HS-27A (cell line): ENCODE measurements at places on chromosomes 2 and 18.

- no peak for DNase-seq
These were observed 190.5 kb downstream of the RND3 start for GRCh38 chr2:150296770-150297546.

GRCh38 chr2:68746408-68746807 lies 11.8 kb downstream of the ARHGAP25 start:
- no peak for DNase-seq

DNA sequence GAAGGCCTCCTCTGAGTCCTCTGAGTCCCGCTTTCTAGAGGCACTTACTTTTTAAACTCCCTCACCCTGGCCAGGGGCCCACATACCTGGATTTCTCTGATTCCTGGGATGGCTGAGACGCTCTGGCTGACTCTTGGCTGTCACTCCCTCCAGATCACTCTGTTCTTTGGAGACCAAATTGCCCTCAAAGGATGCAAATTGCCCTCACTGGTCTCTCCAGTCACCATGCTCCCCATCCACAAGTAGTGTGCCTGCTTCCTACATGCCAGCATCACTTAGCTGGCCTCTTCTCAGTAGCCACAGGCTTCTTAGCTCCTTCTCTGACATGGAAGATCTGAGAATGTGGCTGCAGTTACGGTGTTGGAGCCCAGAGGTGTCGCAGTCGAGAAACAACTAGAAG lies 41.3 kb upstream of the CCDC68 start:
- DNase-seq, result no peak

DNA sequence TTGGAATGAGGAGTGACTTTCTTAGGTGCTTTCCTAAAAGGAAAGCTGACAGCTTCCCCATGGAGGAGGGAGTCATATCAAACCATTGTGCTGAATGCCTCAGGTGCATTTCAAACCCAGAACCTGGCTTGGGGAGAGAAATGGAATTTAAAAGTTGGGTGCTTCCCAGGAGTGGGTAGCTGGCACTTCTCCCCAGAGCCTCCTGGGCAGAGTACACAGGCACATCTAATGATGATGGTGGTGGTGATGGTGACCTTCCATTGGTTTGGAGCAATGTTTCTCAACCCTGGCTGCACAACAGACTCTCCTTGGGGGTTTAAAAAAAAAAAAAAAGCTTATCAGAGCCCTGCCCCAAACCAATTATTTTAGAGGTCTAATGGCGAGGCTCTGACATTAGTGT lies 8.3 kb downstream of the FOSL2 start:
- DNase-seq, result no peak

DNA sequence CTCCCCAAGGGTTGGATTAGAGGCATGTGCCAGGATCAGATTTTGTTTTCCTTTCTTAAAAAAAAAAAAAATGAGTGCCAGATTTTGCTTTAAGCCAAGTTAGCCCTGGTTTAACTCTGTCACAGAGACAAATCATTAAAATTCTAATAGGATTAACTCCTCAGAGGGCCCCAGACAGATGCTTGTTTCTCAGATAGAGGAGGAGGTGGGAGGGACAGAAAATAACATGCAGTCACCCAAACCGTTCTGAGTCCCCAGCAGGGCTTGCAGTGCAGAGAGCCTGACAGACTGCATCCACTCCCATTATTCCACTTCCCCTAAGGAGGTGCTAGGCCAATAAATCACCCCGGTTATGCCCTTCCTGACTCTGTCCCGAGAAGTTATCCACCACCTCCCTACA lies 6.3 kb upstream of the PROKR1 start:
- no peak for DNase-seq

- no peak for DNase-seq
These were observed 114.5 kb downstream of the AGAP1 start for GRCh38 chr2:235608200-235608887.

DNA sequence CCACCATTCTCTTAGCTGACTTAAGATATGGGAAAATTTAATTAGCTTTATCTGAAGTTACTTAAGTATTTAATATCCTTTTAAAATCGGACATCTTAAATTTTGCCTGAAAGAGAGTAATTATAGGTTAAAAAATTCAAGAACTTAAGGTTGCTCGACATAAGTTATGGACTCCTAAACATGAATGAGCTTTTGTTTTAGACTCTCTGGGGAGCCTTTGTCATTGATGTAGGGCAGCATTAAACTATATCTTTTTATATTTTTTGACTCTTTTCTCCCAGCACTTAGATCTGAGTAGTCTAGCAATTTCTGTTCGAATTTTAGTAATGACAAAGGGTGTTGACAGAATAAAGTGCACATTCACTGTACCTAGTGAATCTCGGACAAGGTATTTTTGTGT lies 4.7 kb downstream of the PHLPP1 start:
- no peak for DNase-seq

- DNase-seq, result no peak
These were observed 10.9 kb upstream of the HDAC4 start for GRCh38 chr2:239411549-239412319.

GRCh38 chr2:42906557-42907411 lies 114.4 kb upstream of the HAAO start:
- DNase-seq, result no peak

DNA sequence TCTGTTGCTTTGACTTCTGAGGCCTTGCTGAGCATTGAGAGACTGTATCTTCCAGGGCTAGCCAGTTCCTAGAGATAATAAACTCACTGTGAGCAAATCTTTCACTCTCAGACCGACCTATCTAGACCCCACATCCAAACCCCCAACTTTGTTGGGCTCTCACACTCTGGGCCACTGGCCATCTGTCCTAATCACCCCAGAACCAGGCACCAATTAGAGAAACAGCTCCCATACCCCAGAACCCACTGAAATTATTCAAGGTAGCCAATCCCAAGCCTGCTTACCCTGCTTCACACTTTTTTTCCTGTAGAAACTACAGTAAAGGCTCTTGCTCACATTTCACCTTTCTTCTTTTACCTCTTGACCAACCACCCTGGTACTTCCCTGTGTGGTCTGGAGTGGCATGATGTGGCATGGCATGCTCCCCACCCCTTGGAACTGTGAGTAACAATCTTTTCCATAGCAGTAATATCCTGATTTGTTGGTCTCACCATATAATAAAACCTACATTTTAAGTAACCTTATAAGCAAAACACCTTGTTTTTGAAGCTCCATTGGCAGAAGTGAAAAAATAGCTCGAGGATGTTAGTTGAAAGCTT lies 55.2 kb downstream of the ANKRD12 start:
- no peak for DNase-seq

DNA sequence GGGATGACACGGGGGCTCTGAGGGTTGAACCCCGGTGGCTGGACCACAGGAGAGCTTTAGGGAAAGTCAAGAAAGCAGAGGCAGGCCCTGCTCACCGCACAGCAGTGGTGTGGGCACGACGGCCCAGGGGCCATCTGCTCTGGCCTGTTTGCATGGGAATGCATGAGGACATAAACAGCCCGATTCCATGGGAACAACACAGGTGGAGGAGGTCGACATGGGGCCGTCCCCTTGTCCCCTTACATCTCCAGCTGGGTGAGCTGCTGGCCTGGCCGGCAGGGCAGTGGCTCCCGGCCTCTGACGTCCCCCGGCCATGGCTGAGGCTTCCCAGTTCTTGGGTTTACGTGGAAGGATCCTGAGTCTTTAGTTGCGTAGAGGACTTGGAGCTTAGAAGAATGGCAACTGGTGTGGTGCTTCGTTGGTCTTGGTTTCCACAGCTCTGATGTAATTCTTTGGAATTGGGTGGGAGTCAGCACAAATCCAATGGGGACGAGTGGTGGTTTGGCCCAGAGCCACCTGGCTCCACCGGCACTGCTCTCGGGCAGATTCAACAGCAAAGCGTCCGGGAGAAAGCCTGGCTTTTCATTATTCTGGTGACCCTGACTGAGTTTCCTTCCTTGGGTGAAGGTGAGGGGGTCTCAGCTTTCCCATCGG lies 98.3 kb upstream of the HDAC4 start:
- DNase-seq, result no peak

DNA sequence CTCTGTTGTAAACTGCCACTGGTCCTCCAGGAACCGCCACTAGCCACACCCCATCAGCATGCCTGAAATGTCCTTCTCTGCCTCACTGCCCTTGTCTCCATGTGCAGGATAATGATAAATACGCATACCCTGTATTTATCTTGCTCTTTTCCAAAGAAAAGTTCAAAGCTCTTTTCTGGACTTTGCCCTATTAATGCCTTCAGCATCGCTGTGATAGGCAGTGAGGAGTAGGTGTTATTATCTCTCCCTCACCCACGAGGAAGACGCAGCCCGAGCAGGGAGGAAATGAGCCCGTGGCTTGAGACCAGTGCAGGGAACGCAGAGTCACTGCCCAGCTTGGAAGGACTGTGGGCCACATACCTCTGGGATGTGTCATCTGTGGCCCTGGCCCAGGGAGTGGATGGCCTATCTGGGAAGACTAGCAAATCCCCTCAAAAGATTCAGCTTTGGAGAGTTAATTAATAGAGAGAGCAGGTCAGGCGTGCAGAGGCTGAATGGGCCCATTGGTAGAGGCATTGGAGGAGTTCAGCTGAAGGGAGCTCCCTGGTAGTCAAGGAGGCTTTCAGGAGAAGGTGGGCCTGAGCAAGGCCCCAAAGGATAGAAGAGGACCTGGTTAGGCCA lies 39.5 kb upstream of the MCFD2 start:
- peak; percentile 92 for DNase-seq

- no peak for DNase-seq
These were observed 2113.3 kb upstream of the PIK3C3 start for GRCh38 chr18:39841482-39842365.

DNA sequence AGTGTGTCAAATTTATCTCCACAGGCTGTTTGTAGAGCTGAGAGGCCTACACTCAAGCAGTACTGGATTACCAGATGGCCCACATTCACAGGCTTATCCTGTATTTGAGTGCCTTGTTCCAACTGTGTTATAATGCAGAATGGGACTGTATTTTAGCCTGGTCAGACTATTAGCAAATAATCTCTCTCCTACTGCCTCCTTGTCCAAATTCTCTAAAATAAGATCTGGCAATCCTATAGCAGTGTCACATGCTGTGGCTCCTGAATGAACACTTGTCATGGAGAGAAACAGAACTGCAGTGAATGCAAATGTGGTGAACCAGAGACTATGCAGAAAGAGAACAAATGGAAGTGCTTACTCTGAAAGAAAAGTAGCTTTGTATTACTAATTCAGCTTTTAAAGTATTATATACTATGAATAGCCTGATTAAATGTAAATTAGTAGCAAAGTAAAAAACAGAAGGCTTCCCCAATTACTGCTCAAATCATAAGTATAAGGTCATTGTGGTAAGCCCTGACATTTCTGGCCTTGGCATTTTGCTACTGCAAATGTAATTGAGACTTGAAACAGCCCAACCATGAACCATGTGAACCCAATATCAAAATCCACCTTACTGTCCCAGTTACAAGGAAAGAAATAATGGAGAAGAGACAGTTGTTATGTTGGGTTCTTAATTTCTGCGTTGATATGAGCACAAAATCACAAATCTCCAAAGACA lies 80.0 kb downstream of the MAP4K3 start:
- no peak for DNase-seq

DNA sequence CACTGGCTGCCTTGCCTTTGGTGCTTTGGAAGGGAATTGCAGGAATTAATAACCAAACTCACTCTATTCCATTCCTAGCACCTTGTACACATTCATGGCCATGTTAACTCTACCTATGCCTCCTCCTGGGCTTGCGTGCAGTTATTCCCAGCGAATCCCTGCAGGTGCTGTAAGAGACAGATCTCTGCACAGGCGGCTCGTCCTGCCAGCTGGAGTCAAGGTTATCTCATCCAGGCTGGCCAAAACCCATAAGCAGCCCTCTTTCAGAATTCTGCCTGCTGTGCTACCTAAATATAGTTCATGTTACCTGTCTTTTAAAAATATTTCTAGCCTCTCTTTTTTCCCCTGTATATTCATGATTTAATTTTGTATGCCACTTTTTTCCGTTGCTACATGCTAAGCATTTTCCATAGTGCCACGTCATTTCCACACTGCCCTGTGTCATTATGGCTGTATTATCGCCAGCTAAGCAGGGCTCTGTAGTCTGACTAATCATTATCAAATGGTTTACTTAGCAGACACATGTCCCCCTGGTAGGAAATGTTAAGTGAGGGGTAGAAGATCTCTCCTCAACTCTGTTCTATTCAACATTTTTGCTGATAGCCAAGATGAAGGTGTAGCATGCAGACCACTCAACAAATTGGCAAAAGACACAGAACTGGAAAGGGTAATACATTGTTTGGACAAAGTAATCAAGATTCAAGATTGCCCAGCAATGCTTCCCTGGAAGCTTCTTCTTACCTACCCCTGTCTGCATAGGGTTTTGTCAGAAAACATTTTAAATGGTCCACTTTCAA lies 79.7 kb upstream of the TAF1B start:
- DNase-seq, result no peak

DNA sequence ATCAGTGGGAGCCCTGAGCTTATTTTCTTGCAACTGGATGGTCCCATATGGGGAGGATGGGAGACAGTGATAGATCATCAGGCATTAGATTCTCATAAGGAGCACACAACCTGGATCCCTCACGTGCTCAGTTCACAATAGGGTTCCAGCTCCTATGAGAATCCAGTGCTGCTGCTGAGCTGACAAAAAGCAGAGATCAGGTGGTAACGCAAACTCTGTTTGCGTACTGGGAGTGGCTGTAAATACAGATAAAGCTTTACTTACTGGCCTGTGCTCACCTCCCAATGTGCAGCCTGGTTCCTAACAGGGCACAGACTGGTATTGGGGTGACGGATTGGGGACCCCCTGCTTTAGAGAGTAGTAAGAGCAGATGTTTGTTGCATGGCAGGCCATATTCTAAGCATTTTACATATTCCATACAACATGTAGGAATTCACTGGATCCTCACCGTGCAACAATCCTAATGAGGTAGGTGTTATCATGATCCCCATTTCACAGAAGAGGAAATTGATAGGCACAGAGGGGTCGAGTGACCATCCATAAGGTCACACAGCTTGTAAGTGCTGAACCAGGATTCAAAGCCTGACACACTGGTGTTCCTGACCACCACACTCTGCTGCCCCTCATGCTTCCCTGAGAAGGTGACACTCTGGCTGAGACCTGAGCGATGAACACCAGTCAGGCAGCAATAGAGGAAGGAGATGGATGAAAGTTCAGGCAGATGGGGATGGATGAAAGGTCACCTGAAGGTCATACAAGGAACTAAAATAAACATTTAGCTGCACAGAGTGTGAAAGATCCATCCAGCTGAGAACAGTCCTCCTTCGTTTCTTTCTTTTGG lies 15.7 kb upstream of the MAT2A start:
- no peak for DNase-seq

GRCh38 chr2:39998617-39999016 lies 219.6 kb upstream of the THUMPD2 start:
- DNase-seq, result no peak

GRCh38 chr2:288758-289361 lies 969 bp upstream of the ALKAL2 start:
- DNase-seq, result no peak

DNA sequence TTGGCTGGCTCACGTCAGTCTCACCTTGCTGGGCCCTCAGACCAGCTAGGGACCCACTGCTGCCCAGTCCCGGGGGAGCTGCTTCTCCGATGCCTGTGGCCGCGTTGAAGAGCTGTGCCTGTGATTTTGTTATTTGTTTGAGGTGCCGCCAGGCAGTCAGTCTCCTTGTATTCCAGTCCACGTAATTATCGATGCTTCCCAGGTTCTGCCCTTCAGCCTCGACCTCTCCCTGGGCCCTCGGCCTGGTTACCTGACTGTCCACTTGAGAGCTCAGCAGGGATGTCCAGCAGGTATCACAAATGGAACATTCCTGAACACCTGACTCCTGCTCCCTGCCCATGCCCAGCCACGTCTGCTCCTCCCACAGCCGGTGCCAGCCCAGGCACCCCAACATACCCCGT lies 195.9 kb upstream of the HS6ST1 start:
- DNase-seq, result no peak
